ENCODE measurements at places on chromosomes 7 and 10. TPM values are rescaled to one million over a fixed set of nuclear protein-coding genes. Genes with fewer than 3 reads are reported as not detected.

- DNase-seq, result no peak
Observed at GRCh38 chr7:81533426-81533825, 236.4 kb downstream of the HGF start.

GRCh38 chr10:6395606-6396005, 184.5 kb downstream of the PRKCQ start:
- no peak for DNase-seq

DNA sequence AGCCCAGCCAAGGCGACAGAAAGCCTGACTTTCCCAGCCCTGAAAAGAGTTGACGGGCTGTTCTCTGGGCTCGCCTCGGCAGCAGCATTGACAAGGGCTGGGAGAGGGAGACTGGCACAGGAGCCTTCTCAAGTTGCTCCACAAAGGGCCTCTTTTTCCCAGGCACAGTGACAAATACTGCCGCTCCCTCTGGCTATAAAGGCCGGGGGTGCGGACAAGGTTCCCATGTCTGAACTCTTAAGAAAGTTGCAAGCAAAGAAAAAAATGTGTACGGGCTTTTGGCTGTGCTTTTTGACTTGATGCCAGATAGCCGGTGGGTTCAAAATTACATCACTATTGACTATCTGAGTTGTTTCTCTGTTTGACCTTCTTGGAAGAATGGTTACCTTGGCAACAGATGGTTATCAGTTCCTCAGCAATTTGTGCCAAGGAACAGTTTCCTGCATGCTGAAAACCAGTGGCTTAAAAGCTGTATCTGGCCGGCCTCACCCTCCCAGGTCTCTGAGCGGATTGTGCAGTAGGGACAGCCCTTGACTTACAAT, 115.9 kb upstream of the EEPD1 start:
- no peak for DNase-seq

DNA sequence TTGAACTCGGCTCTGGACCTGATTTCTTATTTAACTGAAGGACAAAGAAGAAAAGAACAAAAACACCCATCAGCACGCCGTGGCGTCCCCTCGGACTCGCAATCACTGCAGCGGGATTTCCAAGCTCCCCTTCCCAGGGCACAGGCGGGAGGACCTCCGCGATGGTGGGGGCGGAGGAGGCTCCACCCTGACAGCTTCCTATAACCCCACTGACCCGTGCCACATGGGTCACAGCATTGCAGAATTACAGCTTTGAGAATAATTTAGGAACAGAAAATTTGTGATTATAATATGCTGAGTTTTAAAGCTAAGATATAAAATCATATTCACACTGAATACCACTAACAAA, 129.7 kb upstream of the SEC61G start:
- DNase-seq, result no peak

DNA sequence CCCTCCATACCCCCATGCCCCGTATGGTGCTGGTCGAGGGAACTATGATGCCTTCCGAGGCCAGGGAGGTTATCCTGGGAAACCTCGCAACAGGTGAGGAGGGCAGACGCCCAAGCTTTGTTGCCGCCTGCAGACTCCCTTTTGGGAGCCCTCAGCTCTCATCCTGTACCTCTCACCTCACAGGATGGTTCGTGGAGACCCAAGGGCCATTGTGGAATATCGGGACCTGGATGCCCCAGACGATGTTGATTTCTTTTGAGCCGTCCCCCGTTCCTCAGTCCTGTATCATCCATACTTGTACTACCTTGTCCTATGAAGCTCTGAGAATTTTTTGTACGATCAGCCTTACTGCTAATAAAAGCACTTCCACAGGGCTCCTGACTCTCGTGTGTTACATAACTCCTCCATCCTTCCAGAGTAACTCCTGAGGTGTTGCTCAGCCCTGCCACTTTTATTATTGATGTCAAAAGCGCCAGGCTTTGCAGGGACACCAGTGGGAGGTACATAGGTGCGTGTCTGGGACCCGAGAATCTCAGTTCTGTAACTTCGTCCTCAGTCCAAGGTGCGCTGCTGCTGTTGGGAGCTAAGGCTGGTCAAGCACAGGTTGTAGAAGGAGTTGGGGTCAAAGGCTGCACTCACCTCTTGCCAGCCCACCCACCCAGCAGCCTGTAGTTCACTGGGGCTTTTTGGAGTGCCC, 1.1 kb downstream of the UFSP1 start:
- no peak for DNase-seq

GRCh38 chr7:111486472-111487142, 75.7 kb downstream of the IMMP2L start:
- DNase-seq, result no peak

DNA sequence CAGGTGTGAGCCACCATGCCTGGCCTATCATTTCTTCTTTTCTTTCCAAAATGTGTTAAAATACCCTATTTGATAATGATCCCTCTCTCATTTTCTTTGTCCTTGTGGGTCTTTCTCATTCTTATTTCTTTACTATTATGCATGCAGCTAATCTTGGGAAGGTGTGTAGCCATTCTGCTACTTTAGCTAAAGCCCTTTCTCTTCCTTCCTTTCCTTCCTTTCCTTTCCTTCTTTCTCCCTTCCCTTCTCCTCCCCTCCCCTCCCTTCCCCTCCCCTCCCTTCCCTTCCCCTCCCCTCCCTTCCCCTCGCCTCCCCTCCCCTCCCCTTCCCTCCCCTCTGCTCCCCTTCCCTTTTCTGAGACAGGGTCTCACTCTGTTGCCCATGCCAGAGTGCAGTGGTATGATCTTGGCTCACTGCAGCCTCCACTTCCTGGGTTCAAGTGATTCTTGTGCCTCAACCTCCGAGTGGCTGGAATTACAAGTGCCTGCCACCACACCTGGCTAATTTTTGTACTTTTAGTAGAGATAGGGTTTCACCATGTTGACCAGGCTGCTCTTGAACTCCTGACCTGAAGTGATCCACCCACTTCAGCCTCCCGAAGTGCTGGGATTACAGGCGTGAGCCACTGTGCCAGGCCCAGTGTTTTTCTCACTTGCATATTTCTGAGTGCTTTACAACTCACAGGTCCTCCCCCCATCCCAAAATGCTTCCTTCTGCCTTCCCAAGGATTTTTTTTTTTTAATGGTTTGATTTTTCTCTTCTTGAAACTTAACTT, 42.3 kb downstream of the HIP1 start:
- DNase-seq, result no peak

GRCh38 chr7:2230226-2230625, 2.5 kb downstream of the MAD1L1 start:
- DNase-seq, result no peak

- no peak for DNase-seq
Observed at GRCh38 chr7:109131141-109131540, 561.5 kb downstream of the DNAJB9 start.

- DNase-seq, result no peak
Observed at GRCh38 chr10:106980495-106981451, 183.7 kb downstream of the SORCS1 start.

- DNase-seq, result no peak
Observed at GRCh38 chr7:138029941-138030340, 28.1 kb upstream of the CREB3L2 start.

- no peak for DNase-seq
Observed at GRCh38 chr10:128825626-128826025, 641.4 kb upstream of the MGMT start.

DNA sequence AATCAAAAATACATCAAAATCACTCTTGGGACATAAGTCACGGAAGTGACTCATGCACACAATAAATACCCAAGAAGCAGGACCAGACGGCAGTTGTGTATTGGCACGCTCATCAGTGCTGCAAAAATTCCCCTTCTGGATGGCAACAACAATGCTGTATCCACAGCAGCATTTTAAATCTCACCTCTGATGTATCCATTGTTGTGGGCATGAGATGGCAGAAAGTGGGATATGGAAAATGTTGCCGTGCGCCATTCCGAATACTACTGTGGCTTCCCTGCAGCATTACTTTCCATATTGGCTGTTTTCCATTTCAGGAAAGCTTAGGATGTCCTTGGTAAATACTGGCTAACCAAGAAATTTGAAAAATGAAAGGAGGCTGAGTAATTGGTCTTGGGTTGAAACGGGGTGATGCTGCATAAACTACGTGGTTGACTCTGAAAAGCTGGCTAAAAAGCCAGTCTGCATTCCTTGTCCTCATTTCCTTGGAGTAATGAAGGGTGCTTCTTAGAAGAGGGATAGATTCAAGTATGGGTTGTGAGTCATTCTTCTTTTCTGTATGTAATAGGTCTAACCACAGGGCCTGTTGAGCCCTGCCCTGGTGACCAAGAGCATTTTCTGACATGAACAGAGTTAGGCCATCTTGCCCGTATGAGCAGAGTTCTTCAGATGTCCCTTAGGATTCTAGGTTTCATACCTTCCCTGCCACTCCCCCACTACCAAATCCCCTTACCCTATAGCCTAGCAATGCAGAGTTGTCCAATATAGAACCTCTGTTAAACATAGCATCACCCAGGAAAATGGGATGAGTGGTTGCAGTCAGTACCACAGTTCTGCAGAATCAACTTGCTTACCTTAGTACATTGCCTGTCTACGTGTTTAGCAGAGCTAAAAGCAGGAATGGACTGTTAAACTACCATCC, 36.3 kb upstream of the TOMM7 start:
- no peak for DNase-seq

DNA sequence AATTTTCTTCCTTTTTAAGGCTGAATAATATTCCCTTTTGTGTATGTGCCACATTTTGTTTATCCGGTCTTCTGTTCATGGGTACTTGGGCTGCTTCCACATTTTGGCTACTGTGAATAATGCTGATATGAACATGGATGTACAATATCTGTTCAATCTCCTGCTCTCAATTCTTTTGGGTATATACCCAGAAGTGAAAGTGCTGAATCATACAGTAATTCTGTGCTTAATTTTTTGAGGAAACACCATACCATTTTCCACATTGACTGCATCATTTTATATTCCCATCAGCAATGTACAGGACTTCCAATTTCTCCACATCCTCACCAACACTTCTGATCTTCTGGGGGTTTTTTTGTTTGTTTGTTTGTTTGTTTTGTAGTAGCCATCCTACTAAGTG, 135.0 kb upstream of the INHBA start:
- no peak for DNase-seq

- DNase-seq, result no peak
Observed at GRCh38 chr10:117408436-117409384, 33.5 kb upstream of the PDZD8 start.

DNA sequence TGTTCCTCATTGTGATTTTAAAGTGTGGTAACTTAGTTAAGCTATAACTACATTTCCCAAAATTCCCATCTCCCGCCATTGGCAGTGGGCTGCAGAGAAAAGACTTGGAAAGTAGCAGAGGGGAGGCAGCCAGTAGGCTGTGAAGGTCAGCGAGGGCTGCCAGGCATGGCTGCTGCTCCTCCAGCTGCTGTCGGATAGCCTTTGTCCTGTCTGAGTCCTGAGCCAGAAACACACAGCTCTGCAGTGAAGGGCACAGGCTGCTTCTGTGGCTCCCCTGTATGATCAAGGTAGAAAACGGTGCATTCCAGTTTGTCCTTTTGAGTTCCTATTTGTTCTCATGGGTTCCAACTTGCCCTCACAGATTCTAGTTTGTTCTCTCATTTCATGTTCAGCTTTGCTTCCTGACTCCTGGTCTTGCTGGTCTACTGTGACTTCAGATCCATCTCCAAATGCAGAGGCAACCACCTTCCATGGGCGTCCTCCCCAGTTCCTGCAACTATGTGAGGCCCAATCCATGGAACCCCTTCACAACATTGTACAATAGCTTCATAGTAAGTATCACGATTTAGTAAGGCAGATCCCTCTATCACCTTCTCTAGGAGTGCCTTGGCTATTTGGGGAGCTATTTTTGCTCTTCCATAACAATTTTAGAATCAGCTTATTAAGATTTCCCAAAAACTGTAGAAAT, 31.7 kb downstream of the SYPL1 start:
- no peak for DNase-seq

DNA sequence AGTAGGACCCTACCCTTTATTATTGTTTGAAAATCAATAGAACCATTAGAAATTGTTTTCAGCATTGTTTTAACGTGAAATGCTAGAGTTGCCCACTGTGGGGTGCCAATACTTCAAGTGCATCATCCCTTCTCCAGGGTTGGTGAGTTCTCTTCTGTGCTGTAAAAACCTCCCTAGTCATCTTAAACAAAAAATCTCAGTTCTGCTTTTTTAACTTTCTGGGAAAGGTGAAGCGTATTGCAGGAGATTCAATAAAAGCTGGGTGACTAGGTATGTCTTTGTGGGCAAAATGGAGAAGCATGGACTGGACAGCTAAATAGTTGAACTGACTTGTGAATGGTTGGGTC, 699.1 kb downstream of the SUGCT start:
- DNase-seq, result no peak

- no peak for DNase-seq
Observed at GRCh38 chr7:111089822-111090426, 1.0 kb upstream of the LRRN3 start.

DNA sequence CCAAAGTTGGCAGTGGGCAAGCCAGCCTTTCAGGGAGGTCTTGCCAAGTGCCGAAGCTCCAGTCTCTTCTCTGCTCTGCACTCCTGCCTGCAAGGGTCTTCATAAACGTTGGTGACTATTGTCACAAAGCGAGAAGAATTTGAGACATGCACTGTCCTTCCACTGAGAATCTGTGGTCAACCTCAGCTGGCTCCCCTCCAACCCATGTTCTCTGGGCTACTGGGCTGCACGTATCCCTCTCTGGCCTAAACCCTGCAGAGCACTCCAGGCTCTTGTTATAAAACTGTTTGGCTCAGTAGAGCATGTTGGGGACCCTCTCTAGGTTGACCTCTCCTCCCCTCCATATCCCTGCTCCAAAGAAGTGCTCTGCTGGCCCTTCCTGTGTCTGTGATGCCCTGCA, 260.4 kb upstream of the NFE2L3 start:
- DNase-seq, result no peak

- DNase-seq, result no peak
Observed at GRCh38 chr7:124251636-124252035, 218.8 kb upstream of the TMEM229A start.

DNA sequence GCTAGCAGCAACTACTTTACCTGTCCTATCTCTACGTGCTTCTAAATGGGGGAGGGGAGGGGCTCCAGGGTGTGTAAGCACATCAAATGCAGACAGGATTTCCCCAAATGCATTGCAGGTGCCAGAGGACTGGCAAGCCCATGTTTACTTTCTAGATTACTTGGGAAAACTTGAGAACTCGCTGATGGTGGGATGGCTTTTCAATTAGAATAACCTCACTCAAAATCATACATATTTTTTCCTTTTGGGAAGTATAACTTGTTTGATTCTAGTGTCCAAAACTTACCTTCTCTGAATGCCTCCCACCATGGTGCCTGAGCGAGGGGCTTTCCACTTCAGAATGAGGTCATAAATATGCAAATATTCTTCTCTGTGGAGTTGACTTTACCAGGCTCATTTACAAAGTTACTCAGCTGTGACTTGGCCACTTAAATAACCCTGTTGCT, 191.3 kb upstream of the RHOBTB1 start:
- no peak for DNase-seq

The ORC5 gene
- total RNA-seq, result 14.7 TPM

The SNCG gene
- total RNA-seq, result 431 TPM

The TRIM73 gene
- 11.2 TPM for total RNA-seq

The SPDYE16 gene
- 0.20 TPM for total RNA-seq

The LDB3 gene
- 92.0 TPM for total RNA-seq

The SPDYE8 gene
- not detected for total RNA-seq
